ENCODE measurements at places on chromosomes 16 and 17. TPM values are rescaled to one million over a fixed set of nuclear protein-coding genes. Genes with fewer than 3 reads are reported as not detected.

DNA sequence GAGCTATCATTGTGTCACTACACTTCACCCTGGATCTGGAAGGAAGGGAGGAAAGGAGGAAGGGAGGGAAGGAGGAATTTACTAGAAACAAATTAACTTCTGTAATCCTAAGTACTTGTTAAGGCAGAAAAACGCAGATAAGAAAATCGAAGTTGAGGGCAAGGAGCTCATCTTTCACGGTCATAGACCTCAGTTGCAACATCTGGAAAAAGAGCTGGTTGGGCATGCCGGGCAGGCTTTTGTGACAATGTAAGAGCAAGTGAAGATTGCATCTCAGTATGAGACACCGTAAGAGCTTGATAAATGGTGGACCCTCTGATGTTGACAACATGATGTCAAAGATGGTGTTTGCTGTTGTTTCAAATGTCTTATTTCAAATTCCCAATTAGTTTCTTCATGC lies 721.5 kb downstream of the MAF start:
- H3K27ac ChIP-seq = no peak overlapping the region
- H3K4me1 ChIP-seq = no peaks in the 10 kb centered on the region
- H3K36me3 ChIP-seq = no peaks in the 10 kb centered on the region
- DNase-seq = no peak
- H3K27me3 ChIP-seq = no peaks in the 10 kb centered on the region

GRCh38 chr17:77647531-77647930 lies 311.0 kb upstream of the TNRC6C start:
- no peaks in the 10 kb centered on the region for H3K27me3 ChIP-seq
- H3K27ac ChIP-seq = no peak overlapping the region
- no peaks in the 10 kb centered on the region for H3K36me3 ChIP-seq
- H3K4me1 ChIP-seq = no peaks in the 10 kb centered on the region
- H3K4me3 ChIP-seq = no peak overlapping the region

DNA sequence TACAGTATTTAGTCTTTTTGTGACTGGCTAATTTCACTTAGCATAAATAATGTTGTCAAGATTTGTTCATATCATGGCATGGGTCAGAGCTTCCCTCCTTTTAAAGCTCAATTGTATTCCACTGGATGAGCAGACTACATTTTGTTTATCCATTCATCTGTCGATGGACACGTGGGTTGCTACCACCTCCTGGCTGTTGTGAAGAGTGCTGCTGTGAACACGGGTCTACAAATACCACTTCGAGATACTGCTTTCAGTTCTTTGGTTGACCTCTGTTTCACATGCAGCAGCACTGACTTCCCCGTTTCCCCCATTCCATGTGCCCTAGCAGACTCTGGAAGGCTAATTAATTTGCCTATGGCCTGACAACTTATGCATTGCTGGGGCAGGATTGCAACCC lies 285.4 kb downstream of the SHISA9 start:
- no peaks in the 10 kb centered on the region for H3K36me3 ChIP-seq
- no peak for DNase-seq
- H3K4me3 ChIP-seq = no peak overlapping the region
- H3K27me3 ChIP-seq = no peaks in the 10 kb centered on the region
- H3K27ac ChIP-seq = no peak overlapping the region

The SPIRE2 gene
- total RNA-seq = 6.1 TPM

The ACSM5 gene
- 1.2 TPM for total RNA-seq

All from ovary (tissue), 10 donors.